SHP77 (cell line): ENCODE measurements at places on chromosomes 6 and 20.

DNA sequence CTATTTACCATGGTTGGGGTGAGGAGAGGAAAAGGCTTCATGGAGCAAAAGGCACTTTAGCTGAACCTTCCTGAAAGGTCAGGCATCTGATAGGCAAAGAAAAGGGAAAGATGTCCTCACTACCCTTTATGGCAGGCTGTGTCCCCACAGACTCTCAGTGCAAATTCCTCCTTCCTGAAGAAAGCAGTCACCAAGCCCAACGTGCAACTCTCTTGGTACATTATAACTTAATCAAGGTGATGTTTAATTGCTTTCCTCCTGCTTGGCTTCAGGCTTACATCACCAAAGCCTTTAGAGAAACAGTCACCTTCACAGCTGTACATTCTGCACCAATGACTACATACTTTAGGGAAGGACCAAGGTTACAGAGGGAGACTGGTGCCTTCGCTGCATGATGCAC is 2.1 kb upstream of the CLIC5 start:
- no peak for DNase-seq

DNA sequence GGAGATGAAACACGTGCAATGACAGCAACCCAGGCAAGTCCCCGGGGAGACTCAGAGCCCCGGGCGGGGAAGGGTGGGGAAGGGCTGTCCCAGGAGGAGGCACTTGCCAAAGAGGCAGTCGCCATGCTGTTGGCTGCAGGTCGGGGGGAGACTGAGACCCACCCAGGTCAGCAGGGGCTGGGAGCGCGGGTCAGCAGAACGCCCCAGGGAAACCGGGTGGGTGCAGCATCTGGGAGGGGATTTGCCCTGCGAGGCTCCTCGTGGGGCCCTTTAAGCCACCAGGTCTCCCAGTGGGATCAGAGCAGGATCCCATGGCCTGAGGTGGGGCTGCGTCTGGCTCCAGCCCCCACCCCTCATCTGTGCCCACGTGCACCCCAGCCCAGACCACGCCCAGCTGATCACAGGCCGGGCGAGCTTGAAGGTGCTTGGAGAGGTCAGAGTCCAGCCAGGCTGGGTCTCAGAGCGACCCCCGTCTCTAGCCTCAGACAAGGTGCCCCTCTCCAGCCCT is 65.5 kb downstream of the YTHDF1 start:
- no peak for DNase-seq

- DNase-seq = peak; percentile 31
These were observed 1.1 kb upstream of the GRM1 start for GRCh38 chr6:146027586-146028251.

DNA sequence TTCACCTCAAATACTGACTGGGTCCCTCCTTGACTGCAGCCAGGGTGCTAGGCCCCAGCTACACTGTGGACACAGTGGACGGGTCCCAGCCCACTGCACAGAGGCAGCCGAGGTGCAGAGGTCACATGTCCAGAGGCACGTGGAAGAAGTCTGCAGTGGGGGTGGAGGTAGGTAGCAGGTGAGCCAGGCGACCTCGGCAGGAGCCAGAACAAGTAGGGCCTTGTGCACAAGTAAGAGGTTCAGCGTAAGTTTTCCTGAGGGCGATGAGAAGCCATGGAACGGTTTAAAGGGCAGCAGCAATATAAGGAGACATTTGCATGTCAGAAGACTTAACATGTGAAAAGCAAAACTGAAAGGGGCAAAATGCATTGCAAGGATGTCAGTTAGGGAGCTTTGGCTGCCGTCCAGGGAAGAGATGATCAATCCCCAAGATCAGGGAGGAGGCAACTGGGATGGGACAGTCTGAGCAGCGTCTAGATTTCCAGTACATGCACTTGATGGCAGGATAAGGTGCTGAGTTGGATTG is 49.7 kb upstream of the SNX9 start:
- DNase-seq = no peak

GRCh38 chr20:63457737-63458136 is 14.7 kb downstream of the KCNQ2 start:
- DNase-seq = no peak

- DNase-seq = peak; percentile 1
These were observed 24.4 kb downstream of the SERAC1 start for GRCh38 chr6:158143700-158144099.

DNA sequence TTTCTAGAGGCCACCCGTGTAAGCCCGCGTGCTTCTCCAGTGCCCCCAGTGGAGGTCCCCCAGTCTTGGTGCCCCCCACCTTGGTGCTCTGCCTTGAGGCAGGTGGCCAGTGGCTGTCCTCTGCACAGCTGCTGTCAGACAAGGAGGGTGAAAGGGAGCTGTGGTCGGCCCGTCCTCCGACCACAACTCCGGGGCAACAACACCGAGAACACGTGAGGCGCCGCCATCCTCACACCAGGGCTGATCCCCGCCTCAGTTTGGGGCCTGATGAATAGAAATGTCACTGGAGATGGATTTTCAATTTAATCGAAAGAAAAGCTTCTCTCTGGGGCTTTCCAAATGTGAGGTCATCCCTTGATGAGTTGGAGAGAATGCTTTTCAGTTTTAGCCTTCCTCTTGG is 304.6 kb downstream of the CDH4 start:
- DNase-seq = no peak

GRCh38 chr6:121590438-121590837 is 155.0 kb downstream of the GJA1 start:
- no peak for DNase-seq

GRCh38 chr20:50481741-50482140 is 28.4 kb upstream of the PTPN1 start:
- DNase-seq = no peak

DNA sequence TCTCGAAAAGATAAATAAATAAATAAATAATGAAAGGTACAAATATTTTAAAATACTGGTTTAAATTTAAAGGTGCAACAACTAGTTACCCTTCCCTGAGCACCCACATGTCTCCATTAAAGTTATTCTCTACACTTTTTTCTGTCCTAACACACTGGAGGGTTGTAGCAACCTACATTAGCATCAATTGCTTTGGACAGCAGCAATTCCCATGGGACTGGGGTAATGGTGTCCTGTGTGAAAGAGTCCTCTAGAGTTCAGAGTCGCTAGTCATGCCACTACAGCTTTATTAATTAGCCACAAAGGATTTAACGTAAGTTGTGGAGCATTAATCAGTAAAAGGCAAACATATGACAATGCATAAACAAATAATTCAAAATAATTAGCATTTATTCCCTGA is 14.1 kb upstream of the CD24 start:
- DNase-seq = no peak

DNA sequence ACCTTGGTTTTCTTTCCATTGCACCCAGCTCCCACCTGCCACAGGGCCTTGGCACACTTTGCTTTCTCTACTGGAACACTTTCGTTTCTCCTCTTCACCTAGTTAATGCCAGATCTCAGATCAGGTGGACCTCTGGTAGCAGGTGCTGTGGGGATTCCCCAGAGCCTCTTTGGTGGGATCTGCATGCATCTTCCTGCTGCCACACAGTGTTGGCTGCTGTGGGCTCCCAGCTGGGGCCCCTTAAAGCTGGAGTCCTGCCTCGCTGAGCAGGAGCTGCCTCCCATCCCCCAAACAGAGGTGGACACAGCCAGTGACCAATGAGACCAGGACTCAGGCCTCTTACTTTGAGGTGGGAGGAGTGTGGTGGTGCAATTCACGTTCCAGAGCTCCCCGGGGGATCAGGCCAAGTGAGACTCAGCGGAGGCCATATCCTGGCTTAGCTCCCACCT is 28.4 kb downstream of the CEBPB start:
- DNase-seq = no peak

- DNase-seq = no peak
These were observed 3.0 kb downstream of the ADGRF4 start for GRCh38 chr6:47701363-47701762.

GRCh38 chr6:127716465-127716864 is 139.5 kb downstream of the C6orf58 start:
- no peak for DNase-seq

- DNase-seq = peak; percentile 38
These were observed 45.3 kb upstream of the COL21A1 start for GRCh38 chr6:56292505-56293181.

DNA sequence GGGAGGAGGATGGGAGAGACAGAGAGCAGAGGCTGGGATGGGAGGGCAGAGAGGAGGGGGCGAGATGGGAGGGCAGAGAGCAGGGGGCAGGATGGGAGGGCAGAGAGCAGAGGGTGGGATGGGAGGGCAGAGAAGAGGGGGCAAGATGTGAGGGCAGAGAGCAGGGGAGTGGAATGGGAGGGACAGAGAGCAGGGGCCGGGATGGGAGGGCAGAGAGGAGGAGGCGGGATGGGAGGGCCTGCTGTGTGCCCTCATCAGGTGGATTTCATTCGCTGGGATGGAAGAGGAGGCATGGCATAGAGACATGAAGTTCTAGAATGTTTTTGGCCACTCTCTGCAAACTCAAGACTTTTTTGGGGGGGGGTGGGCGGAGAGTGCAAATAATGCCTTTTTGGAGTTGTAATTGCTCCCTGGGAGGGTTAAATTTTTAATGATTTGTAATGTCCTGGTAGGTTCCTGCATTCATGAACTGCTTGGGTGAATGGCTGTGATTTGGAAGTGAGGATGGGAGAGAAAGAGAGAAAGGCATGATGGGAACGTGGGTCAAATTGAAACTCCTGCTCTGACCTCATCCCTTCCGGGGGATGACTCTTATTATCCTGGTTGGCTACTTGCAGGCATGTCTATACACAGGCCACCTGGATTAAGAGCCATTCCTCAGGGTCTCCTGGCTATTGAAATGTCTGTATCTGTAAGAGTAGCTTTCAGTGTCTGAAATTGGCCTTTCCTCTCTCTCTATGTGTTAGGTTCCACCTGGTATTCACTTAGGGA is 162.4 kb upstream of the AGPAT4 start:
- DNase-seq = no peak

DNA sequence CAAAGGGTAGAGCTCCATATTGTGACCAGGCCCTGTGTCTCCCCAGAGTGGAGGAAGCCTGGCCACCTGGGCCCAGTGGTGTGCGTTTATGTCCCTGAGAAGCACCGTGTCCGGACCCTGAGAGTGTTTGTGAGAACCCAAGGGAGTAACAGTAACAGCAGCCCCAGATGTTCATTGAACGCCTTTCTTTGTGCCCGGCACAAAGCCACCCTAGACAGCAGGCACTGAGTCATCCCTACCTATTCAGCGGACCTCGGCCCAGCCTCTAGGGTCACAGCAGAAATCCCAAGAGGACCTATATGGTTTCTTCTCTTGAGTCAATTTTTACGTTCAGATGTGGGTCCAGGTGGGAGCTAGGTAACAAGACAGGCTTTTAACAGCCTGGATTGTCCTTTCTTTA is 24.5 kb downstream of the BCAS4 start:
- no peak for DNase-seq

- DNase-seq = no peak
These were observed 365.8 kb upstream of the JARID2 start for GRCh38 chr6:14880052-14880451.

DNA sequence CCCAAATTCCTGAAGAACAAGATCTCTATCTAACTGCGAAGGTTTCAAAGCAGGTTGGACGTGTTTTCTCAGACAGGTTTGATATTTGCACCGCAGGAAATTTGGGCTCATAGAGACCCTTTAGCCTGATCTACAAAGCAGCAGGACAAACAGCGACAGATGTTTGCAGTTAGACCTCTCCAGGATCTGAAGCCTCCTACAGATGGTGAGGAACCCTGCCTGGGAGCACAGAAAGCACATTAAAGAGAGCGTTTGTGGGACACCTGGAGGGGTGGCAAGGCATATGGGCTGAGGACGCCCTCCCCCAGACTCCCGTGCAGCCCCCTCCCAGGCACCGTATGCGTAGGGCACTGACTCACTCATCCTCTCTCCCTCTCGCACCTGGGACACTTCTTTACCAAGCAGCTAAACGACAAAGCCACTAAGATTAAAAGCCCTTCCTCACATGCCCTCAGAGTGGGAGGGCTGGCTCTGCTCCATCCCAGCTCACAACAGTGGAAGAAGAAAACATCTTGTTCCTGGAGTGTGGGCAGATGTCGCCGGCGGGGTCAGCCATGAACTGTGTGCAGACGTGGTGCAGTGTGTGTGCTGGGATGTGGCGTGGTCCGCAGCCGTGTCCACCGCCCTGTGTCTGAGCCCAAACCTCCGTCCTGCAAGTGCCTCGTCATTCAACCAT is 249.7 kb upstream of the AFDN start:
- DNase-seq = no peak

DNA sequence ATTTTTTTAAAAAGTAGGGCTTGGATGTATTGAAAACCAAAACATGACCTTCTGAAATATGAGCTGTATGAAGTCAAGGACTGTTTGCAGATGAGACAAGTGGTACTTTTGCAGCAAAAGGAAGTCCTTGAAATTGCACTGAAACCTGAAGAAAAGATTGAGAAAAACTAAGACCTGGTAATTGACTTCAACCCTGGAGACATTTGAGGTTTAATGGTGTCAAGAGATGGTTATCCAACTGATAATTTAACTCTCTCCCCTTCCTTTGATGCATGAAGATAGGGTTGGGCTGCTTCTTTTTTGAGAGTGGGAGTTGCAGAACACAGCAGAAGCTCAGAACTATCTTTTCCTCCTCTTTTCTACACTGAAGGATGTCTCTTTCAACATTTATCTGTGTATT is 180.9 kb upstream of the DTNBP1 start:
- no peak for DNase-seq

- no peak for DNase-seq
These were observed 106.7 kb upstream of the FLRT3 start for GRCh38 chr20:14444106-14444505.

GRCh38 chr6:136012943-136013342 is 161.4 kb downstream of the PDE7B start:
- DNase-seq = no peak

- no peak for DNase-seq
These were observed 127.9 kb downstream of the LMBRD1 start for GRCh38 chr6:69668916-69669315.

GRCh38 chr6:105606831-105607463 is 204.1 kb upstream of the PREP start:
- no peak for DNase-seq

- no peak for DNase-seq
These were observed 49.2 kb upstream of the ZFP64 start for GRCh38 chr20:52240802-52241201.

- DNase-seq = no peak
These were observed 319.1 kb upstream of the QKI start for GRCh38 chr6:163095401-163095800.

- DNase-seq = no peak
These were observed 8.0 kb downstream of the MAP3K5 start for GRCh38 chr6:136784271-136784664.

DNA sequence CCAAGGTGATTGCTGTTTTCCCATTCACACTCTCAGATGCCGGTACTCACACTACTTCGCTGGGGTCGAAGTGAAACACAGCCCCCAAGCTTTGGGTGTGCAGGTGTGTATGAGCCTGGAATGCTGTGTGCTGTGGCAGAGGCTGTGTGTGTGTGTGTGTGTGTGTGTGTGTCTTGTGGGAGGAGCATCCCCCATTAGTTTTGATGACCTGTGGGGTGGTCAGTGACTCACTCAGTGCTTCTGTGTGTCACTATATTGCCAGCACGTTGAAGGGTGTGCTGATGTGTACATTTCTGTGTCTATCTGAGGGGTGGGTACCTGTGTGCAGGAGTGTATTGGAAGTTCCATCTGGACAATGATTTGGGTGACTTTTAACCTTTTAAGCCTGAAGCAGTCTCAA is 5.0 kb upstream of the SLC12A5 start:
- no peak for DNase-seq

- DNase-seq = no peak
These were observed 111.6 kb upstream of the PLN start for GRCh38 chr6:118436482-118436881.
